Eye (tissue), 1 donor: ENCODE measurements at places on chromosomes 11 and 22.
A peak's percentile ranks its signal among the peaks of the same experiment; 100 is the strongest.

DNA sequence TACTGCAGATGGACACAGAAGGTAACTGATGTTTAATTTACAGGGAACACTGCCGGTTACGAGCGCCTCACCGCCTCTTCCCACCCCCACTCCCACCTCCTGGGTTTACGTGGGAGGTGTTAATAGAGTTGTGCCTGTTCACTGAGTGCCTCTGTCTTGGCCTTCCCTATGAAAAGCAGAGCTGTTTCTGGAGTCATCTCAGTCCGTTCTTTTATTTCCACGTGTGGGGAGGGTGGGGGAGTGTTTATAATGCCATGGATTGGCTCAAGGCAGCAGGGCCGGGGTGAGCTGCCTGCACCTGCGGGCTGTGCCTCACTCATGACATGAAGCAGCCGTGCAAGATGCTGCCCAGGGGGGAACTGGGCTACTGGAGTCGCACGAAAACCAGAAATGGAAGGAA lies 322.7 kb downstream of the CADM1 start:
- DNase-seq = no peak

DNA sequence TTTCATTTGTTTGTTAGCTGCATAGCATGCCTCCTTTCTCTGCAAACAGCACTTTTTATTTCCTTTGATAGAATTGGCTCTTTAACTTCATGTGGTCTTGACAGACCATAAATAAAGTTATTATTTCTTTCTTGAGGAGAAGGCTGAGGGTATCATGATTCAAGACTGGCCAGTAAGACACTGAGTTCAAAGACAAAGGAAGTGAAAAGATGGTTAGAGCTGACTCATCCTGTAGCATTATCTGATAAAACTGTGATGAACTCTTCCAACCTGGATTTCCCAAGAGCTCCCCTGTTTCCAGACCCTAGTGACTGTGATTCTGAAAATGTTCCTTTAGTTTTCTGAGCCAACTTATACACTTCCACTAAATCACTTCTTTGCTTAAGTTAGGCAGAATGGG lies 179.3 kb upstream of the FAT3 start:
- DNase-seq = no peak

GRCh38 chr22:45582236-45582954 lies 79.7 kb downstream of the FBLN1 start:
- DNase-seq = no peak

- DNase-seq = peak; percentile 91
Measured at GRCh38 chr22:43388420-43388851, 23.4 kb upstream of the MPPED1 start.

- DNase-seq = no peak
Measured at GRCh38 chr11:5390210-5390609, 6.6 kb downstream of the OR51M1 start.

GRCh38 chr11:130617001-130617400 lies 168.6 kb downstream of the ADAMTS15 start:
- no peak for DNase-seq

GRCh38 chr11:75820645-75821044 lies 5.6 kb downstream of the UVRAG start:
- DNase-seq = no peak

DNA sequence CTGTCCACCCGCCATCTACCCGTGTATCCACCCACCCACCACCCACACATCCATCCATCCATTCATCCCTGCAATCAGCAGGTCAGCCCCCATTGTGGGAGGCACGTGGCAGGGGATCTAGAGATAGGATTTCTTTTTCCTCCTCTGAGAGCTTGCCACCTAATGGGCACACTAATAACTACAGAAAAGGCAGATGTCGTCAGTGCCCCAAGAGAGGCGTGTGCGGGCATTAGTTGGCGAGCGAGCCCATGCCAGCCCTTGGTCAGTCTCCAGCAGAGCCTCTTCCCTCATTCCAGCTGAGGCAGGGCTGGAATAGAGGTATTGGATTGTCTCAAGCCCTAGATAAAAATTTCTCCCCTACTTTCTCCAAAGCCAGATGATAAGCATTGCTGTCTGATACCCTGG lies 9.7 kb downstream of the USP2 start:
- peak; percentile 63 for DNase-seq

GRCh38 chr11:86148345-86148747 lies 79.5 kb upstream of the PICALM start:
- no peak for DNase-seq

GRCh38 chr11:2865922-2866577 lies 19.5 kb downstream of the CDKN1C start:
- no peak for DNase-seq

DNA sequence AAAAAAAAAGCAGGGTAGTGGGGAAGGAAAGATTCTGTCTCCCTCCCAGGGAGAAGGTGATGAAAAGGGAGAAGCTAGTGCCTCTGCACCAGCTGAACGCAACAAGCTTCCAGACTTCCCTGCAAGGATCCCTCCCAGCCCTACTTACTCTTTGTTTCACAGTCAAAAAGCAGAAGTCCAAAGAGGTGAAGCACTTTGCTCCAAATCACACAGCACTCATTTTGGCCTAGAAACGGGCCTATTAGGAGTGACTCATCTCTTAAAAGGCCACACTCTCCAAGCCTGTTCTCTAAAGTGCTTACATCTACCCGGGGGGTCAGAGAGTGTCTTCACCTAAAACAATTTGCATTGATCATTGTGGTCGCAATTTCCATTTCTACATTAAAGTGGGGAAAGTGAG lies 17.7 kb upstream of the GRK3 start:
- DNase-seq = no peak

GRCh38 chr22:33737662-33738061 lies 182.6 kb downstream of the LARGE1 start:
- DNase-seq = no peak

- DNase-seq = peak; percentile 33
Measured at GRCh38 chr11:129881570-129882170, 13.7 kb downstream of the NFRKB start.

DNA sequence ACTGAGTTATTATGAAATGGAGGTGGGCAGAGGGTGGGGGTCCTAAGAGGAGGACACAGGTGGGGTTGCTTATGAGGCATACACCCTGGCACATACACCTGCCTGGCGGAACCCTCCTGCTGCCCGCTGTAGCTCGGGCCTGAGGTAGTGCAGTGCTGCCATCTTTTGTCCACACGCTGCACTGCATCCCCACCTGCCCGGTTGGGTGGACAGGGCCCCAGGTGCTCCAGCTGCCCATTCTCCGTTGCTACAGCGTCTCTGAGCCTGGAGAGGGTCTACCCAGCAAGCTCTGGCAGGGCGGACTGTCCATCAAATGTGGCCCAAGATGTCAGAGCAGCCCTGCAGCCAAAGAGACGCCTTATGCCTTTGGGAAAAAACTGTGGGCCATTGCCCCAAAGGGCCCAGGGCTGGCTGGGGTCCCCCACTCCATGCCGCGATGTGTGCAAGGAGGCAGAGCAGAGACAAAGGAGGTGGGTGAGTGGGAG lies 131.2 kb downstream of the BUD13 start:
- DNase-seq = peak; percentile 75

DNA sequence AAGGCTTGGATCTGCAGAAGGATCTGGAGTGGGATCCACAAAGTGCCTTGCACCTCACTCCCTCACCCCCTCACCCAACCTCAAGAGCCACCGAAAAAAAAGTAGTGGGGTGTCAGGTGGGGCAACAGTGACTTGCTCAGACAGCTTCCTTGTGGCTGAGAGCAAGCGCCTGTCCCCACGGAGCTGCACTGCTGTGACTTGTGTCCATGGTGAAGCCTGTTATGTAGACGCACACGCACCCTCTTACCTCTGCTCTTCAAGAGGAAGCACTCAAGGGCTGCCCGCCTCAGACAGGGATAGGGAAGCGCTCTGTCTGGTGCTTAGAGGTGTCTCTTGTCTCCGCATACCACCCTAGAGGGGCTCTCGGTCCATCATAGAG lies 1.2 kb downstream of the DRD2 start:
- no peak for DNase-seq

DNA sequence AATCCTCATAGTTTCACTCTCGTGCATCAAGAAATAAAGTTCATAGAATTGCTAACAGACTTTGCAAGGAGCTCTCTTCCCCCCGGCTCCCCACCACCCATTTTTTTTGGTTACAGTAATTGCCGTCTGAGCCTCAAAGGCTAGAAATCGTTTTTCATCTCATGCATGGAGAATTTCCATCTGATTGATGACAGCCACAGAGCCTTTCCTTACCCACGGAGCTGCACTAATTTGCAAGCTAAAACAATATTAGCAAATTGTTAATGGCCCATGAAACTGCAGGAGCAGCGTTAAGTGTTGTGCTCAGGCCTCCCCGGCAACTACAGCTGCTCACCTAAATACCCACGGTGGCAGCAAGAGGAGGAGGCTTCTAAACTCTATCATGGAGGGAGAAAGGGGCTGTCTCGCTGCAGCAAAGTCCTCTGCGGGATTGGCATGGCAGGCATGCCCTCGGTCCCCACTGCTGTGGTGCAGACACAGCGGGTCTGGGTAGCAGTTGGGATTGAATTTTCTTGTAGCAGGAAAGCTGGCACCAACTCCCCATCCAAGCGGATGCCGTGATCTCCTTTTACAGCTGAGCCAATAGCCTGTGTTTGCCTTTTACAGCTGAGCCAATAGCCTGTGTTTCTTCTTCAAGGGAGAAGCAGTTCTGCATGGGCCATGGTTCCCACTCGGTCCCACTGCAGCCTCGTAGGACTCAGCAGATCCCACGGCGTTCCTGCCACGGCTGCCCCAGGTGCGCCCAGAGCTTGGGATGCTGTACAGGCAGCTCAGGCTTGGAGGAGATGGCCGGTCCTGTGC lies 412.3 kb downstream of the BRD1 start:
- DNase-seq = peak; percentile 49

GRCh38 chr11:1878137-1879031 lies 13.3 kb downstream of the PRR33 start:
- peak; percentile 67 for DNase-seq

- no peak for DNase-seq
Measured at GRCh38 chr11:60633645-60634044, 65.8 kb upstream of the MS4A8 start.

DNA sequence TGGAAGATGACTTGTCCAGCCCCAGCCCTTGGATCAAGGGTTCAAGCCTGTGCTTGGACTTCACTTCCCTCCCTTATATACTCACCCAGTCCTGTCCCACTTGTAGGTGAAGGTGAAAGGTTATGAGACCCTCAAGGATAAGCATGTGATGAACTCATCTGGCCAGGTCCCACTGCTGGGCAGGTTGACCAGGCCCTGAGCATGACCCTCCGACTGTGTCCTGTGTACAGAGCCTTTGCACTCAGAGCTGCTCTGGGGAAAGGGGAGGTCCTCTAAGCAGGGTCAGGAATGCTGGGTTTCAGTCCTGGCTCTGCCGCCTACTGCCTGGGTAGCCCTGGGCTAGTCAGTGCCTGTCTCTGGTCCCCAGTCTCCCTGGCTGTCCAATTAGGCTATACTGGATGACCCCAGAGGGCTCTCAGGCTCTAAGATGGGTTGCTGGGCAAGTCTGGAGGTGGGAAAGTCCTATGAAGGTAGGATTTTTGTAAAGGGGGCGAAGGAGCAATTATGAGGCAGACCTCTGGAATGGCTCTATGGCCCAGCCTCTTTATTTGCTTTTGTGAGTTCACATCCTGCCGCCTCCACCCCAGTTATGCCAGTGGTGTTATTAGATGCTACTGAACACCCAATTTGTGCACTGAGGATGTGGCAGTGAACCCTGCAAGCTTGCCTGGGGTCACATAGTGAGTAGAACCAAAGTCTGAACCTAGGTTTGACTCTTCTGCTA lies 14.1 kb downstream of the DGAT2 start:
- DNase-seq = no peak

DNA sequence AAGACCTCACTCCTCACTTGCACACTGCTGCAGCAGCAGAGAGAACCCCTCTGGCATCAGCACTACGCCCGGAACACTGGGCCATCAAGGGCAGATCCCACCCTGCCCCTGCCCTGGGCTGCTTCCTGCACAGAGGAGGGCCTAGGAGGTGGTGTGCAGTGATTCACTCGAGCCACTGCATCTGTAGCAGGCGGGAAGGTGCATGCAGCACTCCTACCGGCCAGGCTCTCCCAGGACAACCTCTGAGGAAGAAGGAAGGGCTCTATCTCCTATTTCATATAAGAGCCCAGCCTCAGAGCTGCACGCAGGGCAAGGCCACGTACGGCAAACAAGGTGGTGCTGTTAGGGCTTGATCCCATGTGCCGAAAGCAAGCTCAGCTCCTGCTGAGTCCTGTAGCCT lies 14.2 kb downstream of the RANGAP1 start:
- no peak for DNase-seq

GRCh38 chr11:100630898-100631297 lies 56.2 kb upstream of the ARHGAP42 start:
- no peak for DNase-seq

DNA sequence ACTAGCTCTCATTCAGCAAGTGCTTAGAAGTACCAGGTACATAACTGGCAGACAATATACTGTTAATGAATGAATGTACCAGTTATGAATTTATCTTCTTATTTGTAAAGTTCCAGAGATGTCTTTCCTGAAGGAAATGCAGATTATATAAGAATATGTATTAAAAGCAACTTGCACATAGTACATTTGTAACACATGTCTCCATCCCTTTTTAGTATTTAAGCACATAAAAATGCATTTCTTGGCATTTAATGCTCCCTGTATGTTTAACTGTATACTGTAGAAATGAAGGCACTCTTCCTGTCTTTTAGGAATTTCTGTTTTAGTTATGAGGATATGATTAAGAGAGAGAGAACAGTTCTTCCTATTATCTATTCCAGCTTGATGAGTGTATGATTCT lies 241.3 kb downstream of the NELL1 start:
- DNase-seq = no peak

DNA sequence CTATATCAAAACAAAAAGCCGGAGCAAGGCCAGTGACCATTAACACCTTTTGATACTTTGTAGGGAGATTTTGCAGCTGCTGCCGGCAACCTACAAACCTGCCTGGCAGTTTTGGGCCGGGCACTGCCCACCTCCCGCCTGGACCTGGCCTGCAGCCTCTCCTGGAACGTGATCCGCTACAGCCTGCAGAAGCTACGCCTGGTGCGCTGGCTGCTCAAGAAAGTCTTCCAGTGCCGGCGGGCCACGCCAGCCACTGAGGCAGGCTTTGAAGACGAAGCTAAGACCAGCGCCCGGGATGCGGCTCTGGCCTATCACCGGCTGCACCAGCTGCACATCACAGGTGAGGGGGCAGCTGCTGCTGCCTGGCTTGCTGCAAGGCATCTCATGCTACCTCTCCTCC lies 34.2 kb downstream of the SHISA8 start:
- no peak for DNase-seq

DNA sequence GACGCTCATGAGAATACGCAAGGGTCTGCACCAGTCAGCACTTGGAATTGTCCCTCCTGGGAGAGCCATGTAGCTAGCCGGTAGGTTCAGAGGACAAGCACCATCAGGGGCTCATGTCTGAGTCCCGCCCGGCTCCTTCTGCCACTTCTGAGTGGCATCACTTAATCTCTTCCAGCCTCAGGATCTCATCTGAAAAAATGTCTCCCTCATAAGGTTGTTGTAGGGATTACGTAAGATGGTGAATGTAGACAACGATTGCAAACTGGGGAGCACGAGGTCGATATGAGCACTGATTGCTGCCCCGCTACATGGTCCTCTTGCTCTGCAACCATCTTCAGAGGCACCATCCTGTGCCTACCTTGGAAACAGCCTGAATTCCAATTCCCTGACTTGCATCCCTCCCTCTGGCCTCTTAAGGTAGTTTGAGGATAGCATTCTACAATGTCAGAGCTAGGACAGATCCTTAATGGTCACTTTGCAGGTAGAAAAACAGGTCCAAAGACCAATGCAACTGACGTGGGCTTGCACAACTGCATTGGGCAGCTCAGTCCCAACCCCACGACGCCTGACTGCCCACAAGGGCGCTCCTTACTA lies 115.8 kb upstream of the TMEM45B start:
- DNase-seq = no peak

- DNase-seq = no peak
Measured at GRCh38 chr11:13168271-13168670, 109.3 kb upstream of the BMAL1 start.

- DNase-seq = no peak
Measured at GRCh38 chr11:115695677-115696364, 191.6 kb upstream of the CADM1 start.
